ENCODE measurements at places on chromosomes 3 and 15. TPM values are rescaled to one million over a fixed set of nuclear protein-coding genes. Genes with fewer than 3 reads are reported as not detected.

GRCh38 chr3:23832523-23832922 is 26.8 kb downstream of the UBE2E1 start:
- DNase-seq = no peak
- H3K27ac ChIP-seq = no peak overlapping the region
- no peak overlapping the region for H3K4me3 ChIP-seq
- H3K36me3 ChIP-seq = peaks cover 2% of the 10 kb centered on the region
- peaks cover 19% of the 10 kb centered on the region for H3K4me1 ChIP-seq

GRCh38 chr15:39142500-39142899 is 438.4 kb upstream of the THBS1 start:
- no peaks in the 10 kb centered on the region for H3K36me3 ChIP-seq
- no peak for DNase-seq
- H3K27ac ChIP-seq = no peak overlapping the region

GPR156 gene
- not detected for total RNA-seq

NCKIPSD gene
- total RNA-seq = 41.5 TPM

DNA sequence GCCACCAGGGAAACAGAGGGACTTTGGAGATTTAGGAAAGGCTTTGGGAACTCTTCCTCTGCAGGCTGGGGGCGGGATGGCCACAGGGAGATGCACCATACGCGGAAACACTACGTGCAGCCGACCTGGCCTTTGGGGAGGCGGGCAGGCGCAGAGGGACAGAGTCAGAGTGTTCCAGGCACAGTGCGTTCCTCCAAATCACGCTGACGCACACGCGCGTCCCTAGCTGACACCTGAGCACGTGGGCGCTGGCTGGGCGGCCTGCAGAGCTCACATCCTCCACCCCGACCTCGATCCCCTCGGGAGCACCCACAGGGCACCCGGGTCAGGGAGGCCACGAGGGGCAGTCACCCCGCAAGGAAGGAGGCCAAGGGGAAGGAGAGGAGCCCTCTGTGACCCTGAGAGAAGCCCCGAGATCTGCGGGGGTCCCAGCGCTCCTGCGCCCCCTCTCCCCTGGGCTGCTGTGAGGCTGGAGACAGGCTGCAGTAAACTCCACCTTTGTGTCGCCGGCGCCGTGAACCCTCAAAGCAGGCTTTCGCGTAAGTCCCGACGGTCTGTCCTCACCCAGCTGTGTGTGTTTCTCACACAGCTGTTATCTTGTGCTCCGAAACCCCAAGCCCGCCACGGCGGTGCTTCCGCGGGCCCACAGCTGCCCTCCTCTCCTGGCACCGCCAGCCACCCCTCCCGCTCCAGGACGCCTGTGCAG is 196.3 kb downstream of the OCA2 start:
- DNase-seq = no peak
- no peak overlapping the region for H3K27ac ChIP-seq

ARHGAP11A gene
- 148 TPM for total RNA-seq

DNA sequence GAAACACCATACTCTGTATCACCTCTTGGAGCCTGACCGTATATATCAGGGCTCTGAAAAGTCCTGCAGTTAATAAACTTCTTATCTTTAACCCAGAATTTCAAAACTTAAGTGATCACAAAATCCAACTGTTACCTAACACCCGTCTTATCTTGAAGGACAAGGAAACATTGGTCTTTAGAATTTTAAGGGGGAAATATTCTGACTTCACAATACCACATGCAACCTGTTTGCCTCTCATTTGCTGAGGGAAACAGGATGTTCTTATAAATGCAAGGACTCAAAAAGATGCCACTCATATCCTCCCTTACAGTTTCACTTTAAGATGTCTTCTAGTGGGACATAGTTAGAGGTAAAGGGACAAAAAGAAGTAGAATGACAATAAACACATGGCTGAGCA is 67.9 kb downstream of the CRTC3 start:
- no peaks in the 10 kb centered on the region for H3K27me3 ChIP-seq
- DNase-seq = peak; percentile 33
- peak overlapping the region; percentile 39 for H3K4me3 ChIP-seq
- peak overlapping the region; percentile 99 for H3K27ac ChIP-seq
- H3K36me3 ChIP-seq = peaks cover 82% of the 10 kb centered on the region
